K562 (cell line): ENCODE measurements at places on chromosomes 11 and 22.

DNA sequence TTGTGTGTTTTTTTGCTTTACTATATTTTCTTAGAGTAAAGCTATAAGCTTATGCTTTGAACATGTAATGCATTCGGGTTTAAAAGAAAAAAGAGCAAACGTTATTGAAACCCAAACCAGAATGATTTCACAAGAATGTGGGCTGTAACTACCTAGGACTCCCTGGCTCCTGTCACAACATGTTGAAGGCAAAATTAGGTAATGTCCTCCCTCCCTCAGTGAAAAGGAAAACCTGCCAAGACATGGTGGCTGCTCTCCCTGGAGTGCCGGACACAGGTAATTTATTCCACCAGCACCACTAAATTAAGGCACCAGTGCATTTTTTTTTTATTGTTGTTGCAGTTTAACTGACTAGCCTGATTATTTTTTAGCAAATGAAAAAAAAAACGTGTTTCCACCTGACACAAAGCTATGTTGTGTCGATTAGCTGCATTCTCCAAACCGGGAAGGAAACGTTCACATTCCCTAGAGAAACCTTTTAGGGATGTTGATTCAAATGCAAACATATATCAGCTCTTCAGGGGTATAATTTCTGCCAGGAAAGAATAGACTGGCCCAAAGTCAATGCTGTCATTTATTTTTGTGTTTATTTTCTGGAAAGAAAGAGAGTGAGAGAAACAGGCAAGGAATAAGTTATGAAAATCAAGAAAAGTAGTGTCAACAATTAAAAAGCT lies 134.6 kb downstream of the CCDC34 start:
- DNase-seq = no peak

GRCh38 chr22:40412441-40412840 lies 42.0 kb downstream of the SGSM3 start:
- DNase-seq = no peak

GRCh38 chr22:50626850-50627641 lies 906 bp downstream of the ARSA start:
- DNase-seq = no peak

GRCh38 chr22:19758896-19759426 lies 1.6 kb upstream of the TBX1 start:
- DNase-seq = no peak

GRCh38 chr22:48146426-48146825 lies 1384.0 kb downstream of the TBC1D22A start:
- no peak for DNase-seq

DNA sequence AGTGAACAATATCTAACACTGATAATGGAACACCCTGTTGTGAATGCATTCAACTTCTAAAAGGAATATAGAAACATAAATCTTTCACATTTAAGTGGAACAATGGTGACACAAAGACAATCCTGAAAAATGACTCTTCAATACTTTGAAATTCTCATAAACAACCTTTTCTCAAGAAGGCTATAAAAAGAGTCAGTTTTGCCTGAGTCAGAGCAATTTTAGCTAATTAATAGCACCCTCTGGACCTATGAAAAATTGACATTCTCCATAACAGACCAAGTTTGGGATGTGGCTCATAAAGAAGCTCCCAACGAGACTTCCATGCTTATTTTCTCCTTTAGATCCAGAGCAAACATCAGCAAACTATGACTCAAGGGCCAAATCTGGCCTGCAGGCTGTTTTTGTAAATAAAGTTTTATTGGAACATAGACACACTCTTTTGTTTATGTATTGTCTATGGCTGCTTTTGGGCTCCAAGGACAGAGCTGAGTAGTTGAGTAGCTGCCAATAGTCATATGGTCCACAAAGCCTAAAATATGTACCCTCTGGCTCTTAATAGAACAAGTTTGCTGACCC lies 108.0 kb downstream of the MAML2 start:
- DNase-seq = no peak
